ENCODE measurements at places on chromosomes 7 and 10.

- DNase-seq, result no peak
Measured at GRCh38 chr7:18558503-18558902, 63.0 kb downstream of the HDAC9 start.

GRCh38 chr10:131559450-131559911 lies 248.0 kb upstream of the TCERG1L start:
- no peak for DNase-seq

DNA sequence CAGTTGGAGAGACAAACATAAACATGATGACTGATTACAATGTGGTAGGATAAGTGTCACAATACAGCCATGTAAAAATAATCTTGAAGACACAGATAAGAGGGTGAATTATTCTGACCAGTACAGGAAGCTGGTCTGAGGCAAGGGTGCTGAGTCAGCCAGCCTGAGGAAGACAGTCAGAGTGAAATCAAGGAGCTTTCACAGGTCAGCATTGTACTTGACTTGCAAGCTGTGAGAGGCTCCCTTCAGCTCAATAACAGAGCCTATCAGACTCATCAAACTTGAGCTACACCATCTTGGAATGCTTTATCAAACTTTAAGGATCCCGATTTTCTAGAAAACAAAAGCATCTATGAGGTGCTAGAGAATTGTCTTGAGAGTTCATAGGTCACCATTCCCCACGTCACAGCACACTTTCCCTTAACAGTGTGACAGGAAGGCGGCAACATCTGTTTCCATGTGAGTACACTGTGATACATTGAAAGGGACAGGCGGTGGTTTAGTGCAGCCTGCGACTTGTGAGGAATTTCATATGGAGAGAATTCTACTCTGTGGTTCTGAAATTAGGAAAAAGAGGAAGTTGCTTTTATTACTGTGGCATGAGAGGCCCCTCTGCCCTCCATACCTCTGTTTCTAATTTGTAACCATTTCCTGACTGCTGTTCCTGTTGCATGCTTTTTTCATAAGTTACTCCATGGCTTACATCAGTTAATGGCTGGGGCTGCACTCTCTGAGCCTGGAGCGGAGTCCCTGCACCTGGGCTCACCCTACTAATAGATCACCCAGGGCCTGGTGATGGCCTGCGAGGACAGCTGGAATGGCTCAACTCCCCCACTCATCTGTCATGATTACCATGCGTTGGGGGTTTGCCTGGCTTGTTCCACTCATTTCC lies 417.1 kb downstream of the SUGCT start:
- no peak for DNase-seq

GRCh38 chr7:159207393-159207792 lies 62.7 kb upstream of the VIPR2 start:
- no peak for DNase-seq

- no peak for DNase-seq
Measured at GRCh38 chr7:82419200-82419599, 24.4 kb downstream of the CACNA2D1 start.

- DNase-seq, result no peak
Measured at GRCh38 chr7:64874562-64875250, 28.4 kb upstream of the ZNF273 start.

GRCh38 chr10:64067009-64067606 lies 545.9 kb downstream of the REEP3 start:
- DNase-seq, result no peak
